ENCODE measurements at places on chromosomes 12 and 14.

DNA sequence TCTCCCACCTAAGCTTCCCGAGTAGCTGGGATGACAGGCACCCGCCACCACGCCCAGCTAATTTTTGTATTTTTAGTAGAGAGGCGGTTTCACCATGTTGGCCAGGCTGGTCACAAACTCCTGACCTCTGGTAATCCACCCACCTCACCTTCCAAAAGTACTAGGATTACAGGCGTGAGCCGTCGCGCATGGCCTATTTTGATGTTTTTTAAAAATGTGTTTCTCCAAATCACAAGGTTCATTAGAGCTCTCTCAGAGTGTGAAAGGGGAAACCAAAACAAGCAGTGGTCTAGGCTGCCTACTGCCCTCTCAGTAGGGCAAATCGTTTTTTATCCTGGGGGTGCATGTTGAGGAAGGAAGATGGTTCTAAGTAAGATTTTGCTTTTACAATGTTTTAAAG, 211.5 kb downstream of the PIK3C2G start:
- no peak overlapping the region for H3K4me3 ChIP-seq
- no peak for DNase-seq
- no peaks in the 10 kb centered on the region for H3K4me1 ChIP-seq
- no peaks in the 10 kb centered on the region for H3K27me3 ChIP-seq

- H3K4me1 ChIP-seq = peaks cover 10% of the 10 kb centered on the region
- H3K4me3 ChIP-seq = no peak overlapping the region
- H3K27me3 ChIP-seq = no peaks in the 10 kb centered on the region
- H3K36me3 ChIP-seq = no peaks in the 10 kb centered on the region
- H3K27ac ChIP-seq = no peak overlapping the region
These were observed 38.8 kb upstream of the DACT1 start for GRCh38 chr14:58598804-58599525.

DNA sequence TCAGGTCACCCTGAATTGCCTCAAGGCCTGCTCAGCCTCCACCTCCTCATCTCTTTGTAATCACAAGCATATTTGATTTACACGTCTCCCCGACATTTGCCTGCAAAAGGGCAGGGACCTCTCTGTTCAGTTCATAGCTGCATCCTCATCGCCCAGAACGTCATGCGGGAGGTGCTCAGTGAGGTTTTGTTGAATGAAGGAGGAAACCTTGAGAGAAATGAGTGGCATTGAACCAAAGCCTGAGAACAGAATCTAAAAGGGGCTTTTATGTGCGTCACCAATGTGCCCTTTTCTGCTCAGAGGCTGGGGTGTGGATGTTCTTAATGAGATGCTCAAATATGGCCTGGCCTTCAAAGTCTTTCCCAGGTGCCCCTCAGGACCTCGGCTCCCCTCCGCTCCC, 50.0 kb upstream of the LHX5 start:
- peaks cover 87% of the 10 kb centered on the region for H3K27me3 ChIP-seq
- DNase-seq = no peak
- H3K4me3 ChIP-seq = no peak overlapping the region
- H3K27ac ChIP-seq = no peak overlapping the region

- H3K4me1 ChIP-seq = peaks cover 12% of the 10 kb centered on the region
- no peak overlapping the region for H3K27ac ChIP-seq
- DNase-seq = no peak
These were observed 2.6 kb upstream of the CAPRIN2 start for GRCh38 chr12:30757316-30757715.

DNA sequence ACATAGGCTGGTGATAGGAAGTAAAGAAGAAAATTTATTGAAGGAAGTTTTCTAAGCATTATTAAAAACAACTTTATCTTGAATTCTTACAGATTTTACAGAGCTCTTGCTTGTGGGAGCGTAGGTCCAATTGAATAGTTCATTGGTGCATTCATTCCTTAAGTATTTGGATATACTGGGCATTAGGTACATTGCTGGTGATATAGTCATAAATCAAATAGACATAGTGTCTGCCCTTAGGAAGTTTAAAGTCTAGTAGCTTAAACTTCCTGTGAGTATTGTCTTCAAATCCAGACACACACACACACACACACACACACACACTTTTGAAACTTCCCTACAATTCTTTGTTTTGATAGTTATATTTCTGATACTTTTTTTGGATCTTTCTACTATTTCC, 226.7 kb downstream of the FUT8 start:
- H3K27me3 ChIP-seq = no peaks in the 10 kb centered on the region
- no peaks in the 10 kb centered on the region for H3K4me1 ChIP-seq
- no peaks in the 10 kb centered on the region for H3K36me3 ChIP-seq

DNA sequence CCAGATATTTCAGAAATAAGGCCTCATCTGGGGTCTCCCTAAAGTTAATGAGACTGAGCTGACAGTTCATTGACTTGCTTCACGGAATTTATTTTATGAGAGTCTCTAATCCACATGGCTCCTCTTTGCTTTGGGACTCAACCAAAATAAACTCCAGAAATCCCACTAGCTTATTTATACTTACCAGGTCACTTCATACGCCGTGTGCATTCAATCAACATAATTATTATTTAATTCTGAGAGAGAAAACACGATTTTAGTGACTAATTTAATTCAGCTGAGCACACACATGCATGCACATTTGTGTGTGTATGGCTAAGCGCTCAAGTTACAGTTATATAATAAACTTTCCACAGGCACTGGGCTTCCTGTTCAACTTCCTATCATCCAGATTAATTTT, 333.4 kb upstream of the CCDC196 start:
- no peak overlapping the region for H3K4me3 ChIP-seq
- DNase-seq = no peak
- H3K4me1 ChIP-seq = no peaks in the 10 kb centered on the region
- peak overlapping the region; percentile 15 for H3K27ac ChIP-seq

- H3K4me3 ChIP-seq = no peak overlapping the region
- peak; percentile 58 for DNase-seq
- H3K4me1 ChIP-seq = no peaks in the 10 kb centered on the region
- no peak overlapping the region for H3K27ac ChIP-seq
These were observed 150.1 kb downstream of the SLC38A4 start for GRCh38 chr12:46675736-46676135.

- no peak for DNase-seq
- no peaks in the 10 kb centered on the region for H3K4me1 ChIP-seq
- H3K27ac ChIP-seq = no peak overlapping the region
- no peaks in the 10 kb centered on the region for H3K27me3 ChIP-seq
- no peaks in the 10 kb centered on the region for H3K36me3 ChIP-seq
These were observed 161.7 kb downstream of the SLC15A4 start for GRCh38 chr12:128662101-128662500.

GRCh38 chr12:46233423-46233822, 35.4 kb downstream of the SLC38A1 start:
- no peaks in the 10 kb centered on the region for H3K27me3 ChIP-seq
- no peak for DNase-seq
- no peak overlapping the region for H3K4me3 ChIP-seq
- H3K36me3 ChIP-seq = peaks cover 4% of the 10 kb centered on the region

- no peak overlapping the region for H3K4me3 ChIP-seq
- H3K4me1 ChIP-seq = no peaks in the 10 kb centered on the region
- H3K27ac ChIP-seq = no peak overlapping the region
- no peaks in the 10 kb centered on the region for H3K27me3 ChIP-seq
These were observed 11.8 kb upstream of the AMN1 start for GRCh38 chr12:31740628-31741027.

GRCh38 chr12:103399986-103400385, 95.8 kb downstream of the C12orf42 start:
- no peak overlapping the region for H3K27ac ChIP-seq
- no peak overlapping the region for H3K4me3 ChIP-seq
- no peaks in the 10 kb centered on the region for H3K36me3 ChIP-seq
- H3K27me3 ChIP-seq = no peaks in the 10 kb centered on the region
- H3K4me1 ChIP-seq = no peaks in the 10 kb centered on the region

DNA sequence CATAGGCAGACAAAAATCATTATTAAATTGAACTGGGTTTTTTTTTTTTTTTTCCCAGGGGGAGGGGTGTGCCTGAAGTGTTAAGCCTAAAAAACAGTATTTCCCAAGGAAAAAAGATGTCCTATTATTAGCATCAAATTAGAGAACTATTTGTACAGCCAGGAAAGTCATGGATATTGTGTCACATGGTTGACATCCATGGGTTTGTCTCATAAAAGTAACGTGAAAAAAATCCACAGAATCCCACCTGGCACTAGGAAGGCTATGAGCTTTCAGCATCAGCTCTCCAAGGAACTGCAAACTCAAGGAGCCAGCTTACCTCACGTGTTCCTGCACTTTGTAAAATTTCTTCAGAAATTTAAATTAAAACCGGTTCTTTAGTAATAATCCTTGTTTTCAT, 69.1 kb upstream of the EGLN3 start:
- H3K4me3 ChIP-seq = no peak overlapping the region
- H3K27me3 ChIP-seq = no peaks in the 10 kb centered on the region
- no peak for DNase-seq
- H3K4me1 ChIP-seq = peaks cover 2% of the 10 kb centered on the region
- H3K27ac ChIP-seq = no peak overlapping the region

DNA sequence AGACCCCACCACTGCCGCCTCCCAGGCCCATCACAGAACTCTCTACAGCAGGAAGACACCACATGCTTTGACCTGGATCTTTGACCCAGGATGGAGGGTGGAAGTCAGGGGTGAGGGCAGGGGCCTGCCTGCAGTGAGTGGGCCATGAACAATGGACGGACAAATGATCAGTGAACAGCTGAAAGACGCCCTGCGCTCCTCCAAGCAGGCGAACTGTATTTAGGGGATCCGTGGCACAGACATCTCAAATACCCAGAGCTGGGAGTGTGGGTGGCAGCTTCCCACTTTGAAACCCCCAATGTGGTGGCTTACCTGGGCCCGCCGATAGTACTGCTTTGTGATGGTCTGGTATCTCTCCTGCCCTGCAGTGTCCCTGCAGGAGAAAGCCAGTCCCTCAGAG, 8.7 kb upstream of the GPX2 start:
- H3K4me3 ChIP-seq = no peak overlapping the region
- no peak overlapping the region for H3K27ac ChIP-seq
- H3K4me1 ChIP-seq = no peaks in the 10 kb centered on the region
- H3K27me3 ChIP-seq = no peaks in the 10 kb centered on the region
- no peaks in the 10 kb centered on the region for H3K36me3 ChIP-seq

DNA sequence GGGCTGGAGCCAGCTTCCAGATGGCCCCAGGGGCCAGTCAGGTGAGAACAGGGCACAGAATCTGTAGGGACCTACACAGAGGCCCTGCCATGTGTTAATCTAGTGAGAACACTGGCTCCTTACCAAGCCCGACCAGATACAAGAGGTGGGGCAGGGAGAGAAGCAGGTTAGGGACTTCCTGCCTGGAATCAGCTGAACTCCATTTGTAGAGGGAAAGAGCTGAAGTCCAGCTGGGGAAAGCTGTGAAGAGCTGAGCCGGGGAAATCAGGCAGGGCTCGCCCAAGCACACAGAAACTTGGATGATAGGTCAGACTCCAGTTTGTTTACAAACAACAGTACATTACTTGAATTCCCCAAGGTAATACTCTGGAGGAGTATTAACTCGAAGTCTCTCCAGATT, 46.7 kb downstream of the PTGER2 start:
- no peak for DNase-seq
- no peak overlapping the region for H3K4me3 ChIP-seq
- H3K27me3 ChIP-seq = no peaks in the 10 kb centered on the region
- no peaks in the 10 kb centered on the region for H3K4me1 ChIP-seq
- H3K27ac ChIP-seq = no peak overlapping the region
- H3K36me3 ChIP-seq = no peaks in the 10 kb centered on the region

DNA sequence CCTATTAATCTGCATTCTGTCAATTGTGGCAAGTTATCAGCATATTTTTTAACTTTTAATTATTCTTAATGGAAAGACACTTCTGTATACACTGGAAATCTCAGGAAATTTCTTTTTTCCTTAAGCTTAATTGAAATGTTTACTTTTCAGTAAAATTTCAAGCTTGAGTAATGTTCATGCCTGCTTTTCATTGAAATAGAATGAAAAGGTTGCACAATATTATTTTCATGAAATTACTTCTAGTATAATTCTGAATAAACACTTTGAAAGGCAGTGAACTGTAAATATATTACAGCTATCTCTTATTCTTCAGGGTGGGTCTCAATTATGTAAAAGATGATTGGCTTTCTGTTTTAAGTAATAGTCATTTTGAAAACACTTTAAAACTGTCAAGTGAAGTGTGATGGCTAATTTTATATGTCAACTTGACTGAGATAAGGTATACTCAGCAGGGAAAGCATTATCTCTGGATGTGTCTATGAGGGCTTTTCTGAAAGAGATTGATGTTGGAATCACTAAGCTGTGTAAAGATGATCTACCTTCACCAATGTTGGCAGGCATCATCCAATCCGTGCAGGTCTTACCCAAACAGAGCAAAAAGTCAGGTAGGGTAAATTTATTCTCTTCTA, 29.9 kb downstream of the CLEC2D start:
- no peak overlapping the region for H3K27ac ChIP-seq
- DNase-seq = no peak
- no peaks in the 10 kb centered on the region for H3K36me3 ChIP-seq

- peak; percentile 40 for DNase-seq
- H3K27me3 ChIP-seq = no peaks in the 10 kb centered on the region
- H3K36me3 ChIP-seq = no peaks in the 10 kb centered on the region
- no peak overlapping the region for H3K4me3 ChIP-seq
- peaks cover 36% of the 10 kb centered on the region for H3K4me1 ChIP-seq
- no peak overlapping the region for H3K27ac ChIP-seq
These were observed 91.2 kb upstream of the PARP11 start for GRCh38 chr12:3964439-3964838.

- H3K36me3 ChIP-seq = no peaks in the 10 kb centered on the region
- H3K4me3 ChIP-seq = no peak overlapping the region
- H3K27me3 ChIP-seq = no peaks in the 10 kb centered on the region
- H3K27ac ChIP-seq = no peak overlapping the region
These were observed 278.5 kb upstream of the PLEKHG7 start for GRCh38 chr12:92424338-92424737.

DNA sequence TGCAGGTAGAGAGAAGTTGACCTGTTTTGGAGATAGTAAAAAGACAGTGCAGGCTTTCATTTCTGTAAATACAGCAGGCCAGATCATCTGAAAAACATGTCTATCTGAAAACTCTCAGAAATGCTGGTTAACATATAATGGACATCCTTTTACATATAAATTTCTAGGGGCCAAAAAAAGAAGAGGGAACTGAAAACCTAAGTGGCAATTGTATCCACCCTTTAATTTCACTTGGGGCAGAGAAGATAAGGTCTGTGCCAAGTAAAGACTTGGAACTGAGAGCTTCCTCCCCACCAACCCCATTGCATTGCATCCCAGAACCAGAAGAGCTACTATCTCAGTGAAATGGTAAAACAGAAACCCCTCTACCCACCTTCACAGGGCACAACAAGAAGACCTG, 141.0 kb downstream of the SRGAP1 start:
- H3K27me3 ChIP-seq = no peaks in the 10 kb centered on the region
- H3K4me3 ChIP-seq = no peak overlapping the region
- no peaks in the 10 kb centered on the region for H3K36me3 ChIP-seq
- no peaks in the 10 kb centered on the region for H3K4me1 ChIP-seq

- no peak overlapping the region for H3K4me3 ChIP-seq
- DNase-seq = no peak
- no peaks in the 10 kb centered on the region for H3K27me3 ChIP-seq
- peaks cover 3% of the 10 kb centered on the region for H3K36me3 ChIP-seq
- no peaks in the 10 kb centered on the region for H3K4me1 ChIP-seq
These were observed 46.0 kb downstream of the ERGIC2 start for GRCh38 chr12:29334937-29335336.

GRCh38 chr14:35725930-35726329, 83.2 kb downstream of the RALGAPA1 start:
- no peaks in the 10 kb centered on the region for H3K27me3 ChIP-seq
- no peak overlapping the region for H3K27ac ChIP-seq

- no peak for DNase-seq
- peaks cover 100% of the 10 kb centered on the region for H3K27me3 ChIP-seq
- H3K36me3 ChIP-seq = no peaks in the 10 kb centered on the region
- no peaks in the 10 kb centered on the region for H3K4me1 ChIP-seq
- no peak overlapping the region for H3K4me3 ChIP-seq
- no peak overlapping the region for H3K27ac ChIP-seq
These were observed 1.8 kb downstream of the KCNA1 start for GRCh38 chr12:4911316-4911994.
